Activated CD4-positive, alpha-beta T cell treated with anti-CD3 and anti-CD28 coated beads for 48 hours (primary cell): ENCODE measurements at places on chromosomes 5 and 9.
A peak's percentile ranks its signal among the peaks of the same experiment; 100 is the strongest.

DNA sequence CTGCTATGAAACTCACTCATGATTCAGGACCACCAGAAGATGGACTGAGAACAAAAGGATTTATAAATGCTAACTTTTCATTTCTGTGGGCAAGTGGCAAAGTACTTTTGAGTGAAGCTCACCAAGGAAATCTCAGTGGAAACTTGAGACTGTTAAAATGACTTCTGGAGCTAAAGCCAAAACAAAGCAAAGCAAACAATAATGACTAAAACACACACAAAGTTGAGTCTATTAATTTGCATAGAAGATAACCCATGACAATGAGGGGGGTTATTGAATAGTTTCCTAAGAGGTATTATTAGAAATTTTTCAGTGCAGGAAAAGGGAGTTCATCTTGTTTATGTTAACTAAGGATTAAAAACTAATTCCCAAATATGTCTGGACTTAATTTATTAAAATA, 612.8 kb upstream of the FAM174A start:
- DNase-seq = no peak

GRCh38 chr5:102554728-102555127, 55.9 kb upstream of the SLCO6A1 start:
- DNase-seq = no peak

- DNase-seq = no peak
Measured at GRCh38 chr5:146399481-146399880, 47.7 kb upstream of the TCERG1 start.

GRCh38 chr5:123717139-123717538, 205.2 kb downstream of the CSNK1G3 start:
- no peak for DNase-seq

- DNase-seq = no peak
Measured at GRCh38 chr5:42991404-42992087, 48.6 kb downstream of the ANXA2R start.

DNA sequence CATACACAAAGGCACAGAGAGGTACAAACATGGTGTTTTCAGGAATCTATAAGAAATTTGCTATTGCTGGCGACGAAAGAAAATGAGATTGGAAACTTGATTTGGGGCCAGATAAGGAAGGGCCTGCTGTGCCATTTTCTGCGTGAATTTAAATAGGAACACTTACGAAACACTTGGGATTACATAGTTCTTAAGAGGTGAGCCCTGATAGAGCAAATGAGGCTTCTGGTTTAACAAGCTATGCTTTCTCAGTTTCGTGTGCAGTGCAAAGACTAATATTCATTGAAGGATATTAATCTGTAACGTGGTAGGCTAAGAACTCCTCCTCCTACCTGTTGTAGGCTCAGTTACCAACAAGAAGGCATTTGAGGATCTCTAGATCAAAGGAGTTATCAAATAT, 93.1 kb downstream of the CDK5RAP2 start:
- no peak for DNase-seq

DNA sequence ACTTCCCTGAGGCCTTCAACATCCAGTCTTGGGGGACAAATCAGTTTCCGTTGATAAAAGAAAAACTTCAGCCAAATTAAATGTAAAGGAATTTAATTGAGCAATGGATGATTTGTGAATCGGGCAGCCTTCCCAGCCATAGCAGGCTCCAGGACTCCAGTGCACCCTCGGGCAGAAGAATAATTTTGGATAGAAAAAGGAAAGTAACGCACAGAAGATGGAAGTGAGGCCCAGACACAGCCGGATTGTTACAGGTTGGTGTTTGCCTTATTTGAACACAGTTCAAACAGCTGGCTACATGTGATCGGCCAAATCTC, 19.1 kb downstream of the MRPL36 start:
- DNase-seq = no peak

DNA sequence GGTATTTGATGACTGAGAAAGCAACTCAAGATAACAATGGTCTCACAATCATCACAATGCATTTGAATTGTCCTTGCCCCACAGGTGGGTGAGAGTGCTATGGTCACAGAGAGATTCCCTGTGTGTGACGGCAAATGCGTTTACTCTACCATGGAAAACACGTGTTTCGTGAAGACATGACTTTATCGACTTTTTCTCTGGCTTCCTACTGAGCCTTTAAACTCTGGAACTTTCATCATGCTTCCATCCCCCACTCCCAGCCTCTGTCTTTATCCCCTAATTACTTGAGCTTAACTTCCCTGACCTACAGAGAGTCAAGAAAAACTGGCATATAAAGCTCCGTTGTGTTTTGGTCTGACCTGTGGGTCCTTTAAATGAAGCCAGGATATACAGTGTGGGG, 414.1 kb upstream of the CLINT1 start:
- no peak for DNase-seq

GRCh38 chr5:127926974-127927373, 156.6 kb upstream of the SLC12A2 start:
- no peak for DNase-seq

GRCh38 chr5:76397200-76397599, 5.9 kb upstream of the IQGAP2 start:
- DNase-seq = no peak

DNA sequence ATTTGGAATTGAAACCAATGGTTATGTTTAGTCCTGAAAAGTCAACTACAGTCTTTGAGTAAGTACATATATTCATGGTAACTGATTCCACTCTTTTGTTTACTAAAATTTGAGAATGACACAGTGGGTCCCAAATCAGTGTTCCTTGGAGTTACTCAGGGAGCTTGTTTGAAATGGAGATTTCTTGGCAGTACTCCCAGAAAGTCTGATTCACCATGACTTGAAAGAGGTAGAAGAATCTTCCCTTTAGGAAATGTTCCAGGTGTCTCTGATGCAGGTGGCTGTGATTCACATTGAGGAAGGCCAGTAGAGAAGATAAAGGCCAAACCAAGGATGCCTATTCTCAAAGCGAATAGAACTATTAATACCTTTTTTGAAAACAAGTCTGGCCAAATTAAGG, 1078.3 kb downstream of the CDH12 start:
- DNase-seq = no peak

DNA sequence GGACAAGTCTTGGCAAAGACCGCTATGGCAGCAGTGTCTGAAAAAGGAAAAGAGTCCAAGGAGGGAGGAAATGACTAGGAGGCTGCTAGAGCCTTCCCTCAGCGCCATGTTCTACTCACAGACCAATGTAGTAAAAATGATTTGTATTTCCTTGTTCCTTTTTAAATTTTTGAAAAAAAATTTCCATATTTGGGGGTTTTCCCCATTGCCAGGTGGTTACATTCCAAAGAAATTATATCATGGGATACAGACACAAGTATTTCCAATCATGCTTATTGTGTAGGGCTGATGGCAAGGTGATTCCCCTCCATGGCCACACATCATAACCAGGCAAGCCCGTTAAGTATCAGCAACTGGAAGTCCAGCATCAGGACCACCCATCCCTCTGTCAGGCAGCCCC, 138.2 kb downstream of the PIP5K1B start:
- no peak for DNase-seq

- DNase-seq = no peak
Measured at GRCh38 chr9:19104515-19105282, 2.0 kb upstream of the HAUS6 start.

DNA sequence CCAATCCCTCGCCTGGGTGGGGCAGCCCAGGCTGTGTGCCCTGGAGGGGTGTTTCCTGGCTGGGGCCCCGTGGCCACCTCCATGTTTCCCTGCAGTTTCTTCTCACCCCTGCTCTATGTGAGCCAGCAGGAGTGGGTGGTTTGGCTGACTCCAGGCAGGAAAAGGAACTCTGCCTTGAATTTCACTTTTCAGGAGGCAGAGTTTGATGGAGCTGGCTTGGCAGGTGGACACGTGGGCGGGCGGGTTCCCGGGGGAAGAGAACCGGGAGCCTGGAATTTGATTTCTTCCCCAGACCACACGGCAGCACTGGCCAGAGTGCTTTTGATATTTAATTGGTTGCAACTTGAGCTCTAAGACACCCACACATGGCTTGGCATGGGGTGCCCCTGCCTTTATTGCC, 119.8 kb upstream of the PANK3 start:
- DNase-seq = no peak

GRCh38 chr5:66306105-66306843, 162.2 kb downstream of the SREK1 start:
- DNase-seq = peak; percentile 40

DNA sequence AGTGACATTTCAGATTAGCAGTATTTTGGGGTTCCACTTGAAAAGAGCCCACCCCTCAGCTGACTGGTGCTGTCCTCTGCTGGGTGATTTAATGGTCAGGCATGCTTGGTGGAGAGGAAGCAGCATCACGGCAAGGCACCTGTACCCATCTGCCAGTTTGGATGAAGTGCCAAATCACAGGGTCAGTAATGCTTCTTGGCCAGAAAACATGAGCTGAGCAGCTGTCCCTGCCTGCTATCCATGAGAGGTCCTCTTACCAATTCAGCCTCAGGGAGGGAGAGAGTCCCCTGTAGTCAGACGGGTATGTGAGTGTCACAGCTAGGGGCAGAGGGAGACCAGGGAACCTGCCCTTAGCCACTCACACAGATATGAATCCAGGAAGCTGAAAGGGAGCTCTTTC, 137.9 kb downstream of the SEC61B start:
- no peak for DNase-seq

- DNase-seq = no peak
Measured at GRCh38 chr5:8247049-8247899, 378.3 kb downstream of the MTRR start.
